NCI-H1694 (cell line): ENCODE measurements at places on chromosomes 11 and 22.

- DNase-seq: no peak
Measured at GRCh38 chr11:67312187-67313021, 9.1 kb downstream of the SSH3 start.

DNA sequence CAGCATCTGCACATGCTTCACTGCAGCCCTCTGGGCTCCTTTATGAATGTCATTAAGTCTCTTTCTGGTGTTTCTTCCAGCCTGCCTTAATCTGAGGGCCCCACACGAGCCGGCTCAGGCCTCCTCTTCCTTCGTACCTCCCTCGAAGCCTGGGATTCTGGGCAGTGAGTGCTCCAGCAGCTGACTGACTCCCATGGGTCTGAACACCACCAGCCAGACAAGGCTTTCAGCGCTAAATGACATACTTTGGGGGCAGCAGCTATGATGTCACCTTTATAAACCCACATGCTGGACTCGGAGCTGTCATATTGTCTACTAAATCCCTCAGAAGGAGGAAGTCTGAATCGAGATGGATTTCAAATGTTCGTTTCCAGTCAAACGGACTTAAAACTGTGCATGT is 127.1 kb downstream of the TRIM29 start:
- DNase-seq: no peak

DNA sequence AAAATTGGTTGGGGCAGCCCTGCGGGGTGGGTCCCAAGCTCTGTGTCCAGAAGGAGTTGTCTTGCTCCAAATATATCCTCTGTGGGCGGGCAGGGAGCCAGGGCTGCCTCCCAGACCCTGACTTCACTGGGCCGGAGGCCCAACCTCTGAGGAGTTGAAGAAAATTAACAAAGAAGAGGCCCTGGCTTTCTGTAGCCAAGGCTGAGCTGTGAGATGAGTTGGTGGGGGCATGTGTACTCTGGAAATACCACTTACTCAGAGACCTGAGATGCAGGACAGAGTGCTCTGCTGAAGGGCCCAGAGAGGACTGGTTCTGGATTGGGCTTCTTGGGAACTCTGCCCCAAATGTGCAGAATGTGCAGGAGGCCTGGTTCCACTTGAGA is 96.3 kb downstream of the SWAP70 start:
- DNase-seq: no peak

DNA sequence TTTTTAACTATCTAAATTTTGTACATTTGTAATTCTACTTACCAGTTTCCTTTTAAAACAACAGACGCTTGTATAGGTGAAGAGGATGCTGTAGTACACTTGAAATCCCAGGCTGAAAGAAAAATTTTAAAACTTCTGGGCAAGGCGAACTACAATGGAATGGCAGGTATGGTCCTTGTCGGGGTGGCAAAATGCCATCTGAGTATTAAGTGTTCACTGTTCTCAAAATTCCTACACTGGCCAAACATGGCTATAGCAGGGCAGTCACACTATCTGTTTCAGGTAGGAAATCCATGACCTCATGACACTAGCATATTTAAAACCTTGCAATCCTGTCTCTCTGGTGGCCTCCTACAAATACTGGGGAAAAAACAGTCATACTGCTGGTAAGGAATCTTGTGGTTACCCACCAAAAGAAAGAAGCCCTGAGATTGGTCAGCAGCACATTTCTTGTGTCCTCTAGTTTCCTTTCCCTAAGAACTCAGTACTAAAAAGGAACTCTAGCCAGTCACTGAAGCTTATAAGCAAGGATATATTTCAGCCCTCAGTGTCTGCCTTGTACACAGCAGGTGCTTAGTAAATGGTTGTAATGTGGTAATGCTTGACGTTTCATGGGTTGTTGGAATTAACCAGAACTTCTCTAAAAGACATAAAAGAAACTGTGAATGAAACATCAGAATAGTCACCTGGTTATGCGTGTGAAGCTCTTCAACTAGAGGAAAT is 5.2 kb upstream of the ZC3H12C start:
- no peak for DNase-seq

DNA sequence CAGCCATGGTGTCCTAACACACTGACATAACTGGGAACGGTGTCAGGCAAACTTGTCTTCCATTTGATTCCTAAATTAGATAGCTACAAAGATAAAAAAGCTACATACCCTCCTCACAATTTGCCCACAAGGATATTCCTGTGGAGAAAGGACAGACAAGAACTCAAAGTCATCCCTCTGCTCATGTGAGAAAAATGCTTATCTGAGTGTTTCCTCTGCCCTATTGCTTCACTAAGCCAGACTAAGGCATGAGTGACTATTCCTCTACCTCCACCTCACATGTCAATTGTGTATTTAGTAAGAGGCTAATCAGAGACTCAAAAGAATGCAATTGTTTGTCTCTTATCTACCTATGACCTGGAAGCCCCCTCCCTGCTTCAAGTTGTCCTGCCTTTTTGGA is 247.7 kb downstream of the DDX10 start:
- DNase-seq: no peak

DNA sequence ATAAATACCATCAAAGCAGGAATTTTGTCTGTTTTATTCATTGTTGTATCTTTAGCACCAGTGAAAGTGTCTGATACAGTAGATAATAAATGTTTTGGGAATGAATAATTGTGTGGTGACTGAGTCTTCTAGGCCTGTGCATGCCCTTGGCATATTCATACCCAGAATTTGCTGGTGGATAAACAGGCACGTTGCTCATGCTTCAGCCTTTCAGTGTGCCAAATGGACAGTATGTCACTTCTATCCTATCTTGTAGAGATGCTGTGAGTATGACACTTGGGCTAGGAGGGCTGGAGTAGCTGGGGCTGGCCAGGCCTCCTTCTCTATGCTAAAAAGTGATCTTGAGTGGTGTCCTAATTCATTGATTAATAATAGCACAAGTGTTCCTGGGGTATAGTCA is 287.3 kb upstream of the DDI1 start:
- DNase-seq: no peak

GRCh38 chr11:10394229-10395101 is 60.6 kb upstream of the AMPD3 start:
- no peak for DNase-seq

DNA sequence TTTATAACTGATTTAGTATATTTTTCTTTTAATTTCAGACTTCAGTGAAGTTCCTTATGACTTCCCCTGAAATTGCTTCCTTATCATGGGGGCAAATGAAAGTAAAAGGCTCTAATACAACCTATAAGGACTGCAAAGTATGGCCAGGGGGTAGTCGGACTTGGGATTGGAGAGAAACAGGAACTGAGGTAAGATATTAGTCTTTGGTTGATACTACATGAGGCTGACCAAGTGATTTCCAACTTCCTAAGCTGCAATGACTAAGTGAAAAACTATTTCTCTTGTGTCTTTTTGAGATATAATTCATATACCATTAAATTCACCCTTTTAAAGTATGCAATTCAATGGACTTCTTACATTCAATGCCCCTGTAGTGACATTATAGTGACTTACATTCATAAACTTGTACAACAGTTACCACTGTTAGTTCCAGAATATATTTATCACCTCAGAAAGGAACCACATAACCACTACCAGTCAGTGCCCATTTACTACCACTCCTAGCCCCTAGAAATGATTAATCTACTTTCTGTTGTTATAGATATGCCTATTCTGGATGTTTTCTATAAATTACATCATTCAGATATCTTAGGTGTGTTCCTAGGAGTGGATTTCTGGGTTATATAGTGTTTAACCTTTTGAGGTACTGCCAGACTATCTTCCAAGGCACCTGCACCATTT is 21.6 kb downstream of the AAMDC start:
- DNase-seq: no peak

GRCh38 chr11:35488117-35488516 is 37.3 kb downstream of the PAMR1 start:
- no peak for DNase-seq

DNA sequence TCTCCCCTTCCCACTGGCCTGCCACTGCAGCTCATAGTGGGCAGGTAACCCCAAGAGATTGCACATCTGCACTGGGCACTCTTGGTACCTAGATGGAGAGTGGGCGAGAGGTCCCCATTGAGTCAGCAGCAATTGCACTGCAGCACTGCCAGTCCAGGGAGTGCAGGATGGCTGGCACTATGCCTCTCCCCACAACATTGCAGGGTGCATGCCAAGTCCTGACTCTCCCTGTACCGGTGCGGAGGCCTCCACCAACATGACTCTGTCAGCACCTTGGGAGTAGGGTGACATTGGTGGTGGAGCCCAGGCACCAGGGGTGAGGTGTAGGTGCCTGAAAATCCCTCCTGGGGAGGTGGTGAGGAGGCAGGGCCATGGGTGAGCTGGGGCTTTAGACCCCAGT is 82.2 kb downstream of the TRAF6 start:
- no peak for DNase-seq

GRCh38 chr22:38383417-38383816 is 66.2 kb upstream of the CSNK1E start:
- no peak for DNase-seq

DNA sequence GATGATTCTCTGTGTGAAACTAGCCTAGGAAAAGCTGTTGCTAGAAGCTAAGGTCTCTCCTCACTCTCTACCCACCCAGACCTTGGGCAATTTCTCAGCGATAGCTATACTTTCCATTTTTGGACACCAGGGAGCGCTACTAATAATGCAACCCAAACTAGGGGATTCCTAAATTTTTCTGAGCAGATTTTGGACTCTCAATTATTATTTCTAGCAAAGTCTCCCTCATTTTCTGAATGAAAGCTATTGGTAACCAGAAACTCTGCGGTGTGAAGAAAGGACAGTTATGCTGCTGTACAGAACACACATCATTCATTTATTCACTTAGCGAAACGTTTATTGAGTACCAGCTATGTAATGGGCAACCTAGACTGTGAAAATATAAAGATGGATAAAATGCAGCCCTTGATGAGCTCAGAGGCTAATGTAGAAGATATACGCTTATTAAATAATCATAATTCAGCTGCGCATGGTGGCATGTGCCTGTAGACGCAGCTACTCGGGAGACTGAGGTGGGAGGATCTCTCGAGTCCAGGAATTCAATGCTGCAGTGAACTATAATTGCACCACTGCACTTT is 6.1 kb upstream of the STIM1 start:
- peak; percentile 58 for DNase-seq

DNA sequence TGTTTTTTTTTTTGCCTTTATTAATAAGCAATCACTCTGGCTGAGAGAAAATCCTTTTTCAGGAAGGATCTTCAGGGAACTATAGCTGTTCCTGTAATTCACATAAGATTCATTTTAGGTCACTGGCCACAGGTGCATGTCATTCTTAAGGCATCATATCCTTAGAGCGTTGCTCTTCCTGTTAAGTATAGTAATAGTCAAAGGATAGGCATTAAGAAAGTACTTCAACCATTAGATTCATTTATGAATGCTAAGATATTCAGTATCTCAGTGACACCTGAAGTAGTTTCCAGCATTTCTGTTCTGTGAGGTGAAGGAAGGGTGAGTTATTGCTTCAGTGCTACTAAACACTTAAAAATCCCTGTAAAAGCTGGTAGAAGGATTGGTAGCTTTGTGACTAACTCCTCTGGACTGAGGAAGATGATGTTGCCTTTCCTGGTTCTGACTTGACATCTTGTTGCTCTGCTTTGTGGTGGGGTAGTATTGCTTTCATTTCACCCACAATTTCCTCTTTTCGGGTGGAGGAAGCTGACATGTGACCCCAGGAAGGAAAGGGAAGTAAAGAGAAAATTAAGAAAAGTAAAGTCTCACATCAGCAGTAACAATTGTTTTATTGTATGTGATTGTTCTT is 34.7 kb downstream of the RNF169 start:
- no peak for DNase-seq

- DNase-seq: no peak
Measured at GRCh38 chr11:61153593-61154095, 7.6 kb downstream of the VPS37C start.

GRCh38 chr11:73265853-73266645 is 6.1 kb upstream of the P2RY6 start:
- DNase-seq: no peak

DNA sequence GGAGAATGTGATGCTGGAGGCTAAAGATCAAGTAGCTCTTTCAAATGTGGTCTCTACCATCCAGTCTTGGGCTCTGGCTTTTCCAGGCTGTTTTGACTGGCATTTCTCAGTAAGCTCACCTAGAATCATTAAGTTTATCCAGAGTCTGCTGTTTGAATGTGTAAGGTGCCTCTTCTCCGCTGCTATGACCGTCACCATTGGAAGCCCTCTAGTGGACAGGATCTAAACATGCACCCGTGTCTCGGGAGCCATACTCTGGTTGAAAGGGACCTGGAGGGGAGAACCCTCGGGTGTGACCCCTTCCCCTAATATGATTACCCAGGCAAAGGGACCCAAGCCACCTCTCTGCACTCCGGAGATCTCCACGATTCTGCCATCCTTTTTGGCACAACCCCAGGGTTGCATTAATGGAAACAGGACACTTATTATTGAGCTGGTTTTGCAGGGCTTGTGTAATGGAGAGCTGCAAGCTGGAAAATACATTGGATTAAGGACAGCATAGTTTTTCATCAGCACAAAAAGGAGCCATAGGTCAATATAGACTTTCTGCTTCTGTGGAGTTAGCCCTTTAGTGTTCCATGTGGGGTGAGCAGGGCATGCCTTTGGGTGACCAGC is 191.0 kb upstream of the LARGE1 start:
- DNase-seq: no peak

- DNase-seq: no peak
Measured at GRCh38 chr11:127109796-127110480, 109.4 kb upstream of the KIRREL3 start.

DNA sequence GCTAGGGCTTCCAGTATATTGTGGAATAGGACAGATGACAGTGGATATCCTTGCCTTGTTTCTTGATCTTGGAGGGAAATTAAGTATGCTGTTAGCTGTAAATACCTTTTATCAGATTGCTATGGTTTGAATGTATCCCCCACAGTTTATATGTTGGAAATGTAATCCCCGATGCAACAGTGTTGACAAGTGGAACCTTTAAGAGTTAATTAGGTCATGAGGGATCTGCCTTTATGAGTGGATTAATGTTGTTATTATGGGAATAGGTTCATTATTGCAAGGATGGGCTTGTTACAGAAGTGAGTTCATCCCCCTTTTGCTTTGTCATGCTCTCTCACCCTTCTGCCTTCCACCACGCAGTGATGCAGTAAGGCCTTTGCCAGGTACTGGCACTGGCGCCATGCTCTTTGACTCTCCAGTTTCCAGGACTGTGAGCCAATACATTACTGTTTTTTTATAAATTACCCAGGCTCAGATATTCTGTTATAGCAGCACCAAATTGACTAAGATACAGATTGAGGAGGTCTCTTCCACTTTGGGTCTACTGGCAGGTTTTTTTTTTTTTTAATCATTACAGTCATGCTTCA is 16.4 kb downstream of the CABIN1 start:
- no peak for DNase-seq

GRCh38 chr11:126332221-126332711 is 23.2 kb upstream of the ST3GAL4 start:
- no peak for DNase-seq

DNA sequence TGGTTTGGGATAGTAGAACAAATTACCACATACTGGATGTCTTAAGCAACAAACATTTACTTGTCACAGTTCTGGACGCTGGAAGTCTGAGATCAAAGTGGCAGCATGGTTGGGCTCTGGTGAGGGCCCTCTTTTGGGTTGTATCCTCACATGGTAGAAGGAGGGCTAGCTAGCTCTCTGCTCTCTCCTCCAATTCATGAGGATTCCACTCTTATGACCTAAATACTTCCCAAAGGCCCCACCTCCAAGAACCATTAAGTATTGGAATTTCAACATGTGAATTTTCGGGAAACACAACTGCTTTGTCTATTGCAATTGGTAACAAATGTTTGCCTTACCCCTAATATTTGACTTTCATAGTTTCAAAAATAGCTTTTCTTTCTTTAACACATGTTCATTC is 52.6 kb downstream of the MUC15 start:
- no peak for DNase-seq

GRCh38 chr11:114350022-114350421 is 50.3 kb downstream of the C11orf71 start:
- no peak for DNase-seq

GRCh38 chr22:44823806-44824205 is 71.4 kb downstream of the ARHGAP8 start:
- no peak for DNase-seq
